ENCODE measurements at places on chromosomes 1 and 21. TPM values are rescaled to one million over a fixed set of nuclear protein-coding genes. Genes with fewer than 3 reads are reported as not detected.
A peak's percentile ranks its signal among the peaks of the same experiment; 100 is the strongest.

DNA sequence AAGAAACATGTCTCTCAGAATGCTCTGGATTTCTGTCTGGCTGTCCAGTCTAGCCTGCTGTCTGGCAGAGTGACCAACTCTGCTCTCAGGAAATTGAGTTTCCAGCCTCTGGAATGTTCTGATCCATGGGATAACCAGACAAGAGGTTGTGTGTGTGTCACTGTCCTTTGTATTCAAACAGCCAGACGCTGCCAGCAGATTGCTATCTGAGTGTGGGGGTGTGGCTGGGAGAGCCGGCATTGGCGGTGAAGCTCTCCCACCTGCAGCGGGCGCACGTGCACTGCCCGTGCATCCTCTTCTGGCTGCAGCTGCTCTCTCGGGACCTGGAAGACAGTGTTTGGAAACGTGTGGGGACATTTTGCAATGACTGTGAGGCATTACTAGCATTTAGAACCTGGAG is 26.1 kb downstream of the PKP1 start:
- DNase-seq: peak; percentile 69

- no peak for DNase-seq
Observed at GRCh38 chr1:113665071-113665470, 94.2 kb downstream of the PHTF1 start.

DNA sequence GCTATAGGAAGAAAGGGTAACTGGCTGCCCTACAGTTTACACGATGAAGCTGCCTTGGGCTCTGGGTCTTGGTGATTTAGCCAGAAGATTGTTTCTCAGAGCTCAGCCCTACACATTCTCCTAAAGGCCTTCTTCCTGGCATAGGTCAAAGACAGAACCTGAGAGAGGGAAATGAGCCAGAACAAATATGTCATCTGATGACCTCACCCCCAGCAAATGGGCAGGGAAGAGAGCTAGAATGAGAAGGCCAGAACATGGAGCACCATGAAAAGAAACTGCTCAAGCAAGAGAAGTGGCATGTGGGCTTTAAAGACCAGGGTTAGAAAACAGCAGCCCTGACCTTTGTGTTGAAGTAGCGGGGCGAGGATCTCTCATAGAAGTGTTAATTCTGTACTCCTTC is 5.5 kb upstream of the ILDR2 start:
- no peak for DNase-seq

GRCh38 chr1:147549526-147549925 is 8.2 kb downstream of the BCL9 start:
- no peak for DNase-seq

- DNase-seq: no peak
Observed at GRCh38 chr1:63559357-63559756, 33.9 kb upstream of the PGM1 start.

- DNase-seq: no peak
Observed at GRCh38 chr1:17970757-17971156, 136.8 kb upstream of the IGSF21 start.

- DNase-seq: no peak
Observed at GRCh38 chr1:52032124-52032784, 1.4 kb downstream of the KTI12 start.

- DNase-seq: no peak
Observed at GRCh38 chr1:43930949-43931275, 2.7 kb upstream of the ARTN start.

GRCh38 chr1:36884029-36884701 is 150.2 kb downstream of the GRIK3 start:
- DNase-seq: no peak

- DNase-seq: no peak
Observed at GRCh38 chr1:206657751-206658150, 22.4 kb downstream of the DYRK3 start.

DNA sequence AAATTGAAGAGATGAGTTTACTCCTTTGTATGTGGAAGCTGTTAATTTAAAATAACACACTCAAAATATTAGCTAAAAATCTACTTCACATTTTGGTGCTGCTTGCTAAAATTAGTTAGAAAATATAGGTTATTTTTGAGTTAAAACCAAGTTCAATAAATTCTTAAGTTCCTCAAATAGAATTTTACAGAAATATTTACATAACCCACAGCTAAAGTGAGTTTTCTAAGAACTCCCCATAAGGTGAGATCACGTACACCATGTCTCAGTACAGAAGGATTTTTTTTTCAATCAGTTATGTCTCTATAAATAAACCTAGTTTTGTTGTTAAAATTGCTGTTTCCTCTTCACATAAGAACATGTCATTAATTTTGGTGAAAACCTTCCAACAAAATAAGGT is 108.0 kb downstream of the SDCCAG8 start:
- no peak for DNase-seq

- peak; percentile 59 for DNase-seq
Observed at GRCh38 chr1:19661721-19662228, 2.9 kb upstream of the HTR6 start.

DNA sequence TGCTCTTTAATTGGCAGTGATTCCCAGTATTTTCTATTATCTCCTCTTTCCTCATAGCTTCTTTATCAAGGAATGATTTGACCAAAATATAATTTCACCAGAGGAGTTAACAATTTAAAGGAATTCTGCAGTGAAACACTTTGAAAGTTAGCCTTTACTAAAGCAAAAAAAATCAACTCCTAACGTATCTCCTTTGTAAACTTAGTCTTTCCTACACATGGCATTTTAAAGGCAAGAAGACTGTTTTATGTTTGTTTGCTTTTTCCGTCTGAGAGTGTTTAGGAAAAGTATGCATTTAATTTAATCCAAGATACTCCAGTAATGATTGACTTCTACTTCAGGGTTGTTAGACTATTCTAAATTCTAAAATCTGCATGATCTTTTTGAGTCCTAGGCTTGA is 15.9 kb downstream of the ATP6V1G3 start:
- DNase-seq: no peak

- DNase-seq: no peak
Observed at GRCh38 chr1:112371775-112372174, 24.2 kb upstream of the CTTNBP2NL start.

- no peak for DNase-seq
Observed at GRCh38 chr1:155569988-155570592, 7.5 kb upstream of the ASH1L start.

- no peak for DNase-seq
Observed at GRCh38 chr1:67689267-67690017, 4.4 kb downstream of the GADD45A start.

DNA sequence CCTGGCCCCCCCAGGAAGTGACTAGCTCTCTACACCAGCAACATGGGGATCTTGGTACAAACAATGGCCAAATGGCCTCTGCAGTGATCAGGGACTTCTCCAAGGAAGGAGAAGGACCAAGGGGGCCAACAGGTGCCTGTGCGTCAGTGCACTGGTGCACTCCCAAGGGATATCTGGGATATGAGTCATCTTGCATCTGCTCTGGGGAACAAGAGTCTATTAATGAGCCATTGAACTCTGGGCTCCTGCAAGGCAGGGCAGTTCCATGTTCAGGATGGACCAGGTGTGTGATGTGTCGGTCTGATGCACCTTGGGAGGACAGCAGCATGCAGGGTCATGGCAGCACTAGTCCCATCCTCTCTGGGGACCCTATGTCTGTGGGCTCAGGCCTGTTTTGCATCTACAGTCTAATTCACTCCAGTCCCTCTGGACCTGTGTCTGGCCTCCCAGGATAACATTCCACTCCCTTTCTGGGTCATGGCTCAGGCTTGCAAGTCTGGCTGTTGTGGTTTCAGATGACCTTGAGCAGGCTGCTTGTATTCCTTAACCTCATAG is 125.3 kb downstream of the TRABD2B start:
- peak; percentile 52 for DNase-seq

DNA sequence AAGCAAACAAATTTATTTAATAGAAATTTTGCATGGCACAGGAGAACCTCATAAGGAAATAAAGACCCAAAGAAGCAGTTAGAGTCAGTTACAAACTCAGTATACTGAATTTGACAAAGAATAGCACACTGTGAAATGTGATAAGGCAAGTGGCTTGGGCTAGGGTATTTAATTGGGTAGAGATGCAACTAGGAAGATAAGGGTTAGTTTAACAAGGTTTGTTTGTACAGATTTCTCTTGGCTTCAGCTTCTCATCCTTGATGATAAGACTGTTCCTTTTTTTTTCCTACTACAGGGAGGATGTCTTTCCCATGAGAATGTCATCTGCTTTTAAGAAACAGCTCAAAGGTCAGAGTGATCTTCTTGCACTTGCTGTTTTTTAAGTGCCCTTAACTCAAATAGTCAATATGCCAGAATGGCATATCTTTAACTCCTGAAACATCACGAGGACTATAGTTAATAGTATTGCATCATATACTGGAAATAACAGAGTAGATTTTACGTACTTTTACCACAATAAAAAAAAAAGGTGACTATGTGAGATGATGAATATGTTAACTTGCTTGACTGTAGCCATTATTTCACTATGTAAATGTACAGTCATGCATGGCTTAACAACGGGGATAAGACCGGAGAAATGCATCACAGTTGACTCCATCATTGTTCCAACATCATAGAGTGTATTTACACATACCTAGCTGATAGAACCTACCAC is 9.2 kb upstream of the TRAF3IP3 start:
- no peak for DNase-seq

- DNase-seq: peak; percentile 44
Observed at GRCh38 chr21:44911384-44912157, 9.1 kb downstream of the ITGB2 start.

GRCh38 chr1:63799307-63799706 is 25.5 kb downstream of the ROR1 start:
- DNase-seq: no peak

- DNase-seq: no peak
Observed at GRCh38 chr1:162571696-162572095, 10.2 kb downstream of the UAP1 start.

DNA sequence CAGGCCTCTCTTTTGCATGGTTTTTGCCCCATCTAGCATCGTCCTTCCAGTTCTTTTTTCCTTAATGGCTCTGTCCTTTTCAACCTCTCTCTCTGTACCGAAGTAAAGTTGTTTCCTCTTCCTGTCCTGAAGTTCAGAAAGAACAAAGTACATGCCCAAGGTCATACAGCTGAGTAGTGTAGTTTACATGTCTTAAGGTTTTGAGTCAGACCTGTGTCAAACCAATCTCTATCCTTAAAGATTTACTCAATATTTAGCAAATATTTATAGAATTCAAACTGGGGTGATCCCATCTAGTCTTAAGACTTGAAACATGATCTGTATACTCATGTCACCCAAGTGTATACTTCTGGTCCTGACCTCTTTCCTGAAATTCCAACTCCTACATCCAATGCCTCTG is 118.7 kb upstream of the SGIP1 start:
- DNase-seq: no peak

- DNase-seq: no peak
Observed at GRCh38 chr1:153546796-153547559, 1.4 kb upstream of the S100A4 start.

- no peak for DNase-seq
Observed at GRCh38 chr21:14833241-14833640, 231.6 kb downstream of the NRIP1 start.

DNA sequence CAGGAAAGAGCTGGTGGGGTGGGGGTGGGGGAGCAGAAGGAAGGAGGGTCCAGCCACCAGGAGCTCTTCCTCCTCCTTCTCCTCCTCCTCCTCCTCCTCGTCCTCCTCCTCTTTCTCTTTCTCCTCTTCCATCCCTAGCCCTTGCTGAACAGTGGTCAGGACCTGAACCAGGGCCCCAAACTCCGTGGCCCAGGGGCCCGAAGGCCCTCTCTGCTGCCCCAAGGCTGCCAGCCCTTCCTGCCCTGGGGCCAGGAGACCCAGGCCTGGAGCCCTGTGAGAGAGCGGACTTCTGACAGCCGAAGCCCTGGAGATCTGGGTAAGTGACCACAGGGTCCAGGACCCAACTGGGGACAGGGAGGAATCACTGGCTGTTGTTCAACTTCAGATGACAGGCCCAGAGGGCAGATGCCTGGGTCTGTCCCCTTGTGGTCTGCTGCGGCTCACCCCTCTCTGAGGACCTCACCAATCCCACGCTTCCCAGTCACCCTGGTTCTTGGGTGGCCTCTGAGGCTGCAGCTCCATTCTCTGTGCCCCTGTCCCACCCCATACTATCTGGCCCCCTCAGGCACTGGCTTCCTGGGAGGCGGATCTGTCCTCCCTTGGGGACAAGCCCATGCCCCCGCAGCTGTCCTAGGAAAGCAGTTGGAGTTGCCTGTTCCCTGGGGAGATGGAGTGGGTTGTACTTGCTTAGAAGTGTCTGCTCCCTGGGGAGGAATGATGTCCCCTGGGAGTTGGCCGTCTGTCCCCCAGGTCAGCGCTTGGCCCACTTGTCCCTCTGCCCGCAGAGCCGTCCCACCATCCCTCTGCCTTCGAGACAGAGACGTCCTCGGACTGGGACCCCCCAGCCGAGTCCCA is 51.8 kb downstream of the VWA5B1 start:
- no peak for DNase-seq

DNA sequence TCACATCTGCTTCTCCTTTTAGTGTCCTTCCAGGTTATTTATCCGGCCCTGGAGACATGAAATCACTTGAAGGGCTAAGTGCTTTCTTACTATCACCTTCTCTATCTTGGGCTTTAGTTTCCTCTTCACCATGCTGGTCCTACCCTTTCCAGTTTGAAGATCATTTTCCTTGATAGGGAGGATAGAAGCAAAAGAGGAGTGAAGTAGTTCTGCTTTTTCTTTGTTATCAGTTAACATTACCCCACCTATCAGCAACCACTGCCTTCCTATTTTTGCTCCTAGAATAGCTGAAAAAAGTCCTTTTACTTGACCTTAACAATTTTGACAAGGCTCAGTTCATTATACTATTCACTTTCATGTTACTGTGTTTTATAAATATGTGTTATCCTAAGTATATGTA is 19.4 kb downstream of the RGL1 start:
- no peak for DNase-seq

DNA sequence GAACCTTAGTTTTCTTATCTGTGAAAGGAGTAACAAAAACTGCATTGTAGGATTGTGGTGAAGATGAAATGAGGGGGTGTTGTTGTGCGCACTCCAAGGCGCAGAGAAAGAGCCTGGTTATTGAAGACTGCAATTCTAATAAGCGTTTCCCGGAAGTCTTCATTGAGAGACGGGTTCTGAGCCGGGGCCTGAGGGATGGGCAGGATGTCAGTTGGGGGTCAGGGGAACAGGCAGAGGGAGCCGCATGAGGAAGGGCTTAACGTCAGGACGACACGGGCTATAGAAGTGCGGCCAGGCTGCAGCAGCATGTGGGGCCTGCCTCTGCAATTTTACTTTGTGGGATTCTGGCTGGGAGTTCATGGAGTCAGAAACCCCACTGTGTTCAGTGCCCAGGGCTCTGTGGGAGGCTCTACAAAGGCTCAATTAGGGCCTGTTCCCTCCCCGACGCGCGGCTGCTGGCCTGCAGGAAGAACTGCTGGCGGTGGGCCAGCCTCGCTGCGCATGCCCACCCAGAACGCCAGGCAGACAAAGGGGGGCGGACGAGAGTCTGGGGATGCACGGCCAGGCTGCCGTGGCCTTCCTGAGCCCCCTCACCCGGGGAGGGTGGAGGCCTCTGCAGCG is 20.7 kb downstream of the TRIM62 start:
- DNase-seq: no peak

UBAP2L gene
- total RNA-seq: 73.0 TPM

BTBD8 gene
- total RNA-seq: 0.86 TPM

CELA2B gene
- total RNA-seq: not detected

LHX8 gene
- total RNA-seq: not detected

NUF2 gene
- total RNA-seq: 23.5 TPM

MAP7D1 gene
- total RNA-seq: 76.6 TPM

AMY1A gene
- not detected for total RNA-seq

SLC26A9 gene
- total RNA-seq: 0.43 TPM

AUNIP gene
- total RNA-seq: 11.4 TPM
